ENCODE measurements at places on chromosomes 2 and 18.

DNA sequence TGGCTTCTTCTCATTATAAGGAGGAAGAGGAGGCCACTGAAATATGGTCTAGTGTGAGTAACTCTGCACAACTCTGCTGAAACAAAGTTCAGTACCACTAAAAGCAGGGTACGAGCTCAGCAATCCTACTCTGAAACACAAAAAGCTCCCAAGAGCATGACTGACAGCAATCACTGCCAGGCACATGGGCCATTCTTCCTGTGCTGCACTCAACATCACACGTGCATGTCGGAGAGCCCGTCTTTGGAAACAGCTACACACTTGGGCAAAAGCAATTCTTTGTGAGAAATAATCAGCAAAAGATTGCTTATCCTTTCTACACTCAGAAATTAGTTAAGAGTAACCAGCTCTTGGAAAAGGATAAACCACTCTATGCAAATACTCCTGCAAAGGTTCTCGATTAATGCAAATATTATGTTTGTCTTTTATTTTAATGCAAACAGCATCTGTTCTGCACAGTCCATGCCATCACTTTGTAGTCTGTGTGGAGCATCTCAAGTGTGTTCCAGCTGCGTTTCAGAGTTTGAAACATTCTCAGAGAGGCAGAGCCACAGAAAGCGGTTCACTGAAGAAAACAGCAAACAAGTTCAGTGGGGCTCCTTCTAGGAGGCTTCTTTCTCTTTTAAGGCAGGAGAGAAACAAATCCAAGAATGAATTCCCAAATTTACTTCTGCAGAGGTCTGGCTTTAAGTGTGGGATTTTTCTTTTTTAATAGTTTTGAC is 145.0 kb downstream of the HDAC4 start:
- H3K27me3 ChIP-seq: no peaks in the 10 kb centered on the region

- H3K36me3 ChIP-seq: peaks cover 9% of the 10 kb centered on the region
- peak overlapping the region; percentile 89 for H3K4me3 ChIP-seq
- H3K4me1 ChIP-seq: peaks cover 21% of the 10 kb centered on the region
- peak; percentile 98 for DNase-seq
- H3K27ac ChIP-seq: peak overlapping the region; percentile 77
Measured at GRCh38 chr2:676647-677055, 555 bp downstream of the TMEM18 start.

- peak overlapping the region; percentile 59 for H3K27ac ChIP-seq
- H3K27me3 ChIP-seq: no peaks in the 10 kb centered on the region
- H3K4me3 ChIP-seq: no peak overlapping the region
- DNase-seq: peak; percentile 66
- H3K36me3 ChIP-seq: no peaks in the 10 kb centered on the region
Measured at GRCh38 chr18:9513971-9514512, 38.7 kb downstream of the RALBP1 start.

DNA sequence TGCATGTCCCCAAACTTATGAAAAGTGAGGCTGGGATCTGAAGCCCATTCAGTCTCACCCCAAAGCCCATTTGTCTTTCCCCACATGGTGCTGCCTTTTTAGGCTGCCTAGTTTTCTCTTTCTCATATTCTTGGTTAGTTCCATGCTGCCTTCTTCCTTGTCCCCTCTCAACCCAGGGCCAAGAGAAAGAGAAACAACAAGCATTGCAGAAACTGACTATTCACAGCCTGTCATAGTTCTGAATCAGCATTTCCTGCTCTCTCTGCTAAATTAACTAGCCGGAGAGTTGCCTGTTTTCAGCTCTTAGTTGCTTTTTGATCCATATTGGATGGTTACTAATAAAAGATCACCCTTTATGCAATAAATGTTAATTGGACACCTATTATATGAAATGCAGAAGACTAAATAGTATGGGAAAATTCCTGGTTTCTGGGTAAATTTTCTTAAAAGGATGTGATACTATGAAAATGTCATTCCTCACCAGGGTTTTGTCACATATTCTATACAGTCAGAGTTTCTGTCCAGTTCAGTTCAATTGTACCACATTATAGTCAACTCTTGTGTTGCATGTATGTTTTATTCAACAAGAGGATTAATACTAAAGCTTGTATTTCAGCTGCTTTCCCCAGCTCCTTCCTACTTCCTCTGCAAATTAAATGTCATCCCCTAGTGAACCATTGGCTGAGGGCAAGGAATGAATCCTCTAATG is 246.5 kb downstream of the GALR1 start:
- no peaks in the 10 kb centered on the region for H3K36me3 ChIP-seq
- H3K27me3 ChIP-seq: no peaks in the 10 kb centered on the region
- DNase-seq: no peak
- no peaks in the 10 kb centered on the region for H3K4me1 ChIP-seq
- no peak overlapping the region for H3K27ac ChIP-seq

DNA sequence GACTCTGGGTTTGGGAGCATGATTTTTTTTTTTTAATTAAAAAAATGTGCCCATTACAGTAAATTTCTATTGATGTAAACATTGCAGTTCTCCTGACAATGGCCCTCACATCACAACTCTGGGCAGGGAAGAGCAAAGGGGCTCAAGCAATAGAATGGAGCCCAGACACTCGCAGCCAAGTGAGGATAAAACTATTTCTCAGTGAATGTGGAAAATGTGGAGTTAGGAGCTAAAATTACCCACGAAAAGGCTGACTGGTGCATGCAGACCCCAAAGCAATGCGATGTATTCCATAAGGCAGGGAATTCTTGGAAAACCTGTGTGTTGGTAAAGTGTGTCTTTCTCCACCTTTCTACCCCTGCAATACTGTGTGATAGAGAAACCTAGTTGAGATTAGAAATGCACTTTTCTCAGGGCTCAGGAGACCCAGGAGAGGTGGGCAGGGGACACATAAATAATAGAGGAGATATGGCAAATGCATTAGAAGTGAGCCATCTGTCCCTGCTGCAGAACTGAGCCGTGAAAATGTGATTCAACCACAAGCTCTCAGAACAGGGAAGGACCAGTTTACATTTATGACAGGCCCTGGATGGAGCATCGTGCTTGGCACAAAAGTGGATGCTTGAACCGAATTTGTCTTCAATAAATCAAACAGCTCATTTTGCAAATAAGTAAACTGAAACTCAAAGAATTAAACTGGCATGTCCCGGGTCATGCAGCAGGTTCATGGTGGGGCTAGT is 100.1 kb downstream of the MYCN start:
- H3K4me3 ChIP-seq: no peak overlapping the region
- DNase-seq: no peak
- H3K36me3 ChIP-seq: no peaks in the 10 kb centered on the region
- H3K27ac ChIP-seq: no peak overlapping the region
- peaks cover 5% of the 10 kb centered on the region for H3K27me3 ChIP-seq

- DNase-seq: no peak
- peaks cover 21% of the 10 kb centered on the region for H3K4me1 ChIP-seq
- no peak overlapping the region for H3K27ac ChIP-seq
- no peak overlapping the region for H3K4me3 ChIP-seq
- H3K36me3 ChIP-seq: no peaks in the 10 kb centered on the region
- H3K27me3 ChIP-seq: no peaks in the 10 kb centered on the region
Measured at GRCh38 chr2:43058726-43059110, 167.7 kb downstream of the ZFP36L2 start.

DNA sequence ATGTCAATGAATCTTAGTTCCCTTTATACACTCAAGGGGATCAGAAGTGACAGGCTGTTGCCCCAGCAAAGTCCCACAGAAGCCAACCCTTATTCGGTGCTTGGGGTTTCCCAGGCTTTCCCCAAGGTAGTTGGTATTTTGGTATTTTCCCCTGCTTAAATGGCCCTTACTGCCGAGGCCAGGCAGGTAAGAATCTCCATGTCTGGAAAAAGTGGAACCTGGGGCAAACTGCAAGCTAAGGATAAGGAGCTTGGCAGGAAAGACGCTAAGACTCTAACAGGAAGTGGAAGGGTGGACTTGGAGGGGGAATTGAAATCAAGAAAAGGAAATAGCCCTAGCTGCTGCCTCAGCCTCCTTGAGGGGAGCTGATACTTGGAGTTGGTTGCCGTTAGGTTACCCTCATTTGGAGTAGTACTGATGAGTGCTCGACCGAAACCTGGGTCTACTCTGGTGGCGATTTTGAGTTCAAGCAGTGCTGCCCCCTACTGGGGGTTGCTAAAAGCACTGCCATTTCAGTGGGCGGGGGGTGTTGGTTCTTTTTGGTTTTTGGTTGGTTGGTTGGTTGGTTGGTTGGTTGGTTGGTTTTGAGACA is 3.3 kb upstream of the GPBAR1 start:
- H3K4me3 ChIP-seq: no peak overlapping the region
- peaks cover 35% of the 10 kb centered on the region for H3K4me1 ChIP-seq
- DNase-seq: no peak
- no peak overlapping the region for H3K27ac ChIP-seq
- H3K36me3 ChIP-seq: peaks cover 48% of the 10 kb centered on the region
- no peaks in the 10 kb centered on the region for H3K27me3 ChIP-seq

DNA sequence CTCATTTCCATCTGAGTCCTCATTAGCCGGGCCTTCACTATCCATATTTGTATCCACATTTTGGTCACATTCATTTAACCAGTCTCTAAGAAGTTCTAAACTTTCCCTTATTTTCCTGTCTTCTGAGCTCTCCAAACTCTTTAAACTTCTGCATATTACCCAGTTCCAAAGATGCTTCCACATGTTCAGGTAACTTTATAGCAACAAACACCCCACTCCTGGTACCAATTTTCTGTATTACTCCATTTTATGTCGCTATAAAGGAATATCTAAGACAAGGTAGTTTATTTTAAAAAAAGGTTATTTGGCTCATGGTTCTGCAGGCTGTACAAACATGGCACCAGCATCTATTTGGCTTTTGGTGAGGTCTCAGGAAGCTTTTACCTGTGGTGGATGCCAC is 38.8 kb upstream of the AGFG1 start:
- no peak overlapping the region for H3K4me3 ChIP-seq
- no peaks in the 10 kb centered on the region for H3K4me1 ChIP-seq
- H3K27ac ChIP-seq: no peak overlapping the region

- no peak overlapping the region for H3K4me3 ChIP-seq
- H3K27ac ChIP-seq: no peak overlapping the region
- DNase-seq: no peak
- peaks cover 18% of the 10 kb centered on the region for H3K4me1 ChIP-seq
Measured at GRCh38 chr2:30981510-30981909, 156.7 kb downstream of the GALNT14 start.

DNA sequence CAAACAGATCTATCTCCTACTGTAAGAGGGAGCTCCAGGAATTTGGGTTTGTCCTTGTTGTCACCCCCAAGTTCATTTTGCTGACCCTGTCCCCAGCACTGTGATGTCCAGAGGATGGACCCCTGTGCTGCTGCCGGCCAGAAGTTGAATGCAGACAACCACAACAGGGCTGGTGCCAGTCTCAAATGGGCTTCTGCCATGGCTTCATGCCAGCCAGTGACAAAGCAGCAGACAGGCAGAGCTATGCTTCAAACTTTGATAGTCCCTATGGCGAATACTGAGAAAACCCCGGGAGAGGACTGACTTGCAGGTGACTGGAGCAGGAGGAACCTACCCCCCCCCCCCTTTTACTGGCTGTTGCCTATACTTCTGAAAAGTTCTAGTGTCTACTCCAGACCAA is 3.2 kb downstream of the SMAD7 start:
- H3K36me3 ChIP-seq: peaks cover 67% of the 10 kb centered on the region
- peak overlapping the region; percentile 76 for H3K27ac ChIP-seq
- H3K4me1 ChIP-seq: peaks cover 25% of the 10 kb centered on the region
- peak overlapping the region; percentile 84 for H3K4me3 ChIP-seq
- H3K27me3 ChIP-seq: no peaks in the 10 kb centered on the region

DNA sequence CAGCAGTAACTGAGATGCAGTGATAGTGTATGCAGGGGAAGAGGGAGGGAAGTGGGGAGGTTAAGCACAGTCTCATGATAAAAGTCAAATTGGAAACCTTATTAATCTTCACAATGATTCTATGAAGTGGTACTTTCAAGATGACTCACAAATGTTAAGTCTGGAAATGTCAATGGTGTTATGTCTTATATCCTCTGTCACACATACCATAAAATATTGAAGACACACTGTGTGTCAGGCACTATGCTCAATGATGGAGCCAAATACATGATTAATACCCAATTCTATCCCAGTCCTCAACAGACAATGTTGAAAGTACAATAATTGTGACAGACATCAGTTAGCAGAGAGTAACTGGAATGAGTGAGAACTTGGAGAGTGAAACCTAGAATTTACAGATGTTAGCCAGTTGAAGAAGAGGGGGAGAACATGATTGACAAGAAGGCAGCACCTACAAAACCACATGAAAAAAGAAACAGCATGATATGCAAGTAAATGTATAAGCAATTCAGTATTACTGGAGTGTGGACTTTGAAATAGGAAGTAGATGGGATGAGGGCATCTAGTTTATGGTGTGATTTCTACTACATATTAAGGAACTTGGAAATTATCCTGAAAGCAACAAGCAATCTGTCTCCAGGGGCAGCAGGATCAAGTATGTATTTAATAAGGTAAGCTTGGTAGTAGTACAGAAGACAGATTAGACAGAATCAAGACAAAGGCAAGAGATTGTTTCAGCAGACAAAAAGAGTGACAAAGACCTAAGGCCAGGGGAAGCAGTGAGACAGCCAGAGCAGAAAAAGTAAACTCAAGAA is 107.6 kb downstream of the STRN start:
- H3K4me1 ChIP-seq: no peaks in the 10 kb centered on the region
- no peak for DNase-seq
- H3K27me3 ChIP-seq: no peaks in the 10 kb centered on the region
- H3K36me3 ChIP-seq: peaks cover 68% of the 10 kb centered on the region

- H3K27me3 ChIP-seq: no peaks in the 10 kb centered on the region
- peaks cover 9% of the 10 kb centered on the region for H3K36me3 ChIP-seq
- H3K4me1 ChIP-seq: peaks cover 6% of the 10 kb centered on the region
- H3K27ac ChIP-seq: peak overlapping the region; percentile 53
- DNase-seq: peak; percentile 61
- H3K4me3 ChIP-seq: peak overlapping the region; percentile 99
Measured at GRCh38 chr2:32358111-32358482, 1.3 kb downstream of the BIRC6 start.

DNA sequence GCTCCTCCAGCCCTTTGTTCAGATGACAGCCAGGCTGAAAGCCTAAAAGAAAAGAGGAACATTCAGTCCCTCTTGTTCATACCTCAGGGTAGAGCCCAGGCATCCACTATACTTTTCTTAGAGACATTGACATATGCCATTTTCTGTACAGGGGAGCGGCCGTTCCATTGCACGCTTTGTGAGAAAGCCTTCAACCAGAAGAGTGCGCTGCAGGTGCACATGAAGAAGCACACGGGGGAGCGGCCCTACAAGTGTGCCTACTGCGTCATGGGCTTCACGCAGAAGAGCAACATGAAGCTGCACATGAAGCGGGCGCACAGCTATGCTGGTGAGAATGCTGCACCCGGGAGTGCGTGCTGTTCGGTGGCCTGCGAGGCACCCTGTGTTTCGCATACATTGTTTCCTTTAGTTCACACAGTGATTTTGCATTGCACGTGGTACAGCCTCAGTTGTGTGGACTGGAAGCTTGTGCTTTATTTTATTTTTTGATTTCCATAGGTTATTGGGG is 138.2 kb downstream of the ZNF236 start:
- H3K4me1 ChIP-seq: peaks cover 12% of the 10 kb centered on the region
- H3K36me3 ChIP-seq: peaks cover 63% of the 10 kb centered on the region
- no peak for DNase-seq
- H3K4me3 ChIP-seq: no peak overlapping the region
- H3K27me3 ChIP-seq: no peaks in the 10 kb centered on the region

- H3K4me1 ChIP-seq: no peaks in the 10 kb centered on the region
- H3K27me3 ChIP-seq: no peaks in the 10 kb centered on the region
- H3K4me3 ChIP-seq: no peak overlapping the region
- H3K36me3 ChIP-seq: no peaks in the 10 kb centered on the region
- no peak for DNase-seq
- H3K27ac ChIP-seq: no peak overlapping the region
Measured at GRCh38 chr18:56256659-56257058, 381.7 kb downstream of the TXNL1 start.

GRCh38 chr2:206217166-206217565 is 57.3 kb upstream of the ZDBF2 start:
- no peaks in the 10 kb centered on the region for H3K36me3 ChIP-seq
- no peak overlapping the region for H3K27ac ChIP-seq
- no peaks in the 10 kb centered on the region for H3K27me3 ChIP-seq
- no peak for DNase-seq
- H3K4me3 ChIP-seq: no peak overlapping the region
- no peaks in the 10 kb centered on the region for H3K4me1 ChIP-seq
